HEK293T (cell line): ENCODE measurements at places on chromosomes 5 and 9.

- no peak for DNase-seq
Observed at GRCh38 chr5:1732945-1733344, 66.7 kb downstream of the MRPL36 start.

GRCh38 chr9:89405826-89406225 lies 87.5 kb downstream of the SECISBP2 start:
- DNase-seq, result no peak

- DNase-seq, result no peak
Observed at GRCh38 chr9:134889386-134890154, 9.0 kb downstream of the FCN2 start.

GRCh38 chr9:77756449-77756848 lies 108.3 kb upstream of the GNA14 start:
- no peak for DNase-seq

- no peak for DNase-seq
Observed at GRCh38 chr5:73067213-73067612, 53.2 kb upstream of the TMEM171 start.

DNA sequence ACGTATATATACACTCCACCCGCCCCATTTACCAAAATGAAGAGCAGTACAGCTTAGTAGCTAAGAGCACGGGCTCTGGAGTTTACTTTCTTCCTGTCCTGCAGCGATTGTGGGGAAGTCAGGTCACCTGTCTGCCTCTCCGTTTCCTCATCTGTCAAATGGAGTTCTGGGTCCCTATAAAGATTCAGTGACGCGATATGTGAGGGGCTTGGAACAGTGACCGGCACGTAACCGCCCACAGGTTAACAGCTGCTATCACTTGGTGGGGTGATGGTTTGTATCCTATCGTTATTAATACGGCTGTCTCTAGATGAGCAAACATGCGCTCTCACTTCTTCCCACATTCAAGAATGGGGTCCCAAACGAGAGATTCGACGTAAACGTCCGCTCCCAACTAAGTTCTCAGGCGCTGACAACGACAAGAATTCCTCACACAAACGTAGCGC lies 426 bp downstream of the FAM114A2 start:
- DNase-seq, result peak; percentile 48

- no peak for DNase-seq
Observed at GRCh38 chr5:68000805-68001204, 214.8 kb upstream of the PIK3R1 start.

DNA sequence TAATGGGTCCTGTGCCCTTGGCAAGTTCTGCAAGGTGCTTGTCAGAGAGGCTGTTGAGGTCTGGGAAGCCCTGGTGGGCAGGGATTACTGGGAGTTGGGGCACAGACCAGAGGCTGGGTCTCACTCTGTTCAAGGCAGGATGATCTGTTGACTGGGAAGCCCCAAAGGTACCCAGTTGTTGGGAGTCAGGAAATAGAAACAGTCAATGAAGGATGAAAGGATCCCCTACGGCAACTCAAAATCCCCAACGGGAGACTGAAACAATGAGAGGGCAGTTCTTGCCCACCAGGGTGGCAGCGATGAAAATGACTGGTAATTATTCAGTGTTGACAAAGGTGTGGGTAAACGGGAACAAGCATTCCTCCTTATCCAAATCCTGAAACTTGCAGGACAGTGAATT lies 31.2 kb downstream of the BNIP1 start:
- no peak for DNase-seq

DNA sequence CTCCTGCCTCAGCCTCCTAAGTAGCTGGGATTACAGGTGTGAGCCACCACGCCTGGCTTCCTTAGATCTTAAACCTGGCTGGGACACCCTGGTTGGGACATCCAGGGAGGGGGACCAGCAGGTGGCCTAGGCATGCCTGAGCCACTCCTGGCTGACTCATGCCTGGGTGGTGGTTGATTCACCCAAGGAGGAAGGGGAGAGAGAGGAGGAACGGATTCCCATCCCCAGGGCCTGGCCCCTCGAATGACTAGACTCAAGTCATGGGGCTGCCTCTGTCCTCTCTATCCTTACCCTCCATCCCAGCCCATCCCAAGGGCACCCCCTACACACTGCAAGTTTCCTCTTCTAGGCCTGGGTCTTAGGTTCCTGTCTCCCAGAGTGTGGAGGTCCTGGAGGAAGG lies 12.7 kb downstream of the EEIG1 start:
- DNase-seq, result no peak

- no peak for DNase-seq
Observed at GRCh38 chr5:74546796-74547195, 93.7 kb downstream of the ENC1 start.

DNA sequence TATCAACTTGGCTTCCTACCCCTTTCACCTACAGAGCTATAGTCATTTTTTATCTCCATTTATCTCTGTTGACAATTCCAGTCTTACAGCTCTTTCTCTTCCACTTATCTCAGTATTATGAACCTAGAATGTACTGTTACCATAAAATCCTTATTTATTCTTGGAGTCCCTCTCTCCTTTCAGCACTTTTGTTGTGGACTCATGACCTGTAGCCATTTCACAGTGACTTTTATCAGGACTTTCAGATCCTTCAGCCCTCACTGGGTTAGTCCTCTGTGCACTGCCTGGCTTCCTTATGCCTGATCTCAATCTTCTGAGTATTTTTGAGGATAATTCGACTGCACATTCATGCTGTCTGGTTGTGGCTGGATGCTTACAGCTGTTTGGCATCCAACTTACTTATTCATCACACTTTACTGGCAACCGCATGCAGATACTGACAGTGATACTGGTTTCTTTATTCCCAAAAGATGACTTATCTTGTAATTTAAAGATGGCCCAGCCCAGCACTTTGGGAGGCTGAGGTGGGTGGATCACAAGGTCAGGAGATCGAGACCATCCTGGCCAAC lies 293.3 kb downstream of the MAN2A1 start:
- no peak for DNase-seq

DNA sequence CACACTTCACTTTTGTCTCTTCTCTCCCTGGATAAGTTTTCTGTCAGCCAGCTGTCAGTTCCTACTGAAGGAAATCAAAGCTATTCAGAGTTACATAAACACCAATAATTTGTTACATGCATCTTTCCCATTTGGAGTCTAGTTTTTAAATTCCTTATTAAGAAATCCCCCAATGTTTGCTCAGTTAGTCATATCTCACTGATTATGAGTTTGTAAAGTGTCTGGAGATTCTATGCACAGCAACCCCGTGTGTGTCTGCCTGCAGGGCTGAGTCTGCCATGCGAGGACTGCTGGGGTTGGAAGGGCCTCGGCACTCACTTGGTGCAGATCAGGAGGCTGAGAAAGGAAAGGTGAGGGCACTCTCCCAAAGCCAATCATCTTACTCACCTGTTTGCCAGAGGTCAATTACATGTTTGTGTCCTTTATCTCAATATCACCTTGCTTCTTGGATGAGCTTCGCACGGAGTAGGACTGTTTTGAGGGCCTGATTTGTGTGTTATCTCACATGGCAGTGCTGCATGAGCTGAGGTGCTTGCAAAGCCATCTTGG lies 3.3 kb downstream of the ANKRD34B start:
- DNase-seq, result no peak

- no peak for DNase-seq
Observed at GRCh38 chr5:8943301-8943700, 602.6 kb downstream of the SEMA5A start.

- DNase-seq, result no peak
Observed at GRCh38 chr9:69264526-69264925, 60.5 kb upstream of the ENTREP1 start.

DNA sequence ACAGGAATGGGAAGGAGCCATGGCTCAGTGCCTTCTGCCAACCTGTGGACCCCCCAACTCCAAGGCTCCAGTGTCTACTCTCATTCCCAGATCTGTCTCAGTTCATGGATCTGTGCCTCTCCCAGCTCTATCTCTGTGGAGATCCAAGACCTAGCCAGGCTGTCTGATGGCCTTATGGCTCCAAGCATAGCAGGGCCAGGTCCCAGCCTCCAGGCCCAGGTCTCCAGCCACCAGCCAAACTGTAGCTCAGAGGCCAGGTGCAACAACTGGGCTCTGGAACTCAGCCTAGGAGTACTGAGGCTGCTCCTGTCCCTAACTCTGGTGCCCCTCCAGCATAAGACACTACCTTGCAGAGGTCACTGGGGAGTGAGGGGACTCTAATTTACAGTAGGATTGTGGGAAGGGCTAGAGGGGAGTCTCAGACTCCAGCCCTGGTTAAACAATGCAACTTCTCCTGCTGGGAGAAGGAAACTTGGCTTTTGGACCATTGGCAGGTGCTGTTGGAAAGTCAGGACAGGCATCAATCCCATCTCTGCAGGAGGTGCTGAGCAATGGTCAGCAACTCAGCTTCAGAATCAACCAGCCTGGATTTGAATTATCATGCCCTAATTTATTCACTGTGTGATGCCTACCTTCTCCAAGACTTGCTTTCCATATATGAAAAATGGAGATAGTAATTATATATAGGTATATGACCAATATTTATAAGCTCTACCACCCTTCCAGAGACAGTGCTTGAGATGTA lies 63.0 kb downstream of the PCDH1 start:
- DNase-seq, result no peak

GRCh38 chr9:88198341-88198807 lies 60.1 kb upstream of the SPATA31C2 start:
- DNase-seq, result no peak

DNA sequence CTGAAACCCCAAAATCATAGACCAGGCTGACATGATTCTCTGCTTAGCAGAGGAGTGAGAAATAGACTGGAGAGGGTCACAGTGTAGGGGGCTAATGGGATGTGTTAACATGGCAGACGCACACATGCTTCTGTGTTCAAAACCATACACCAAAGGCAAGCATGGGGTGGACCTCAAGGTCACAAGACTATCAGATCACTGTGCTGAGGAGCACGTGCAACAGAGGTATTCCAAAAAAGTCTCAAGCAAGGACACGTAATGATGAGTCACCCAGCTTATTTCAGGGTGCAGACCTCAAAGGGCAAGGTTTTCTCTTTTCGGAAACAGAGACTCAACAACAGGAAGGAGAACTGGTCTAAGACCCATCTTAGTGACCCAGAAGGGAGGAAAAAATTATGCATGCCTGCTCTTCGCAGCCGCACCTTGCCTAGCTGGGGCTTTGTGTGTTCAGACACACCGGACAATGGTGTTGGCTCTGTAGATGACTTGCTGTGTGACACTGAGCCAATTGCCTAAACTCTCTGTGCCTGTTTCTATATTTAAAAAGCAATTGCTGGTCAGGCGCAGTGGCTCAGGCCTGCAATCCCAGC lies 20.3 kb downstream of the WHRN start:
- no peak for DNase-seq

DNA sequence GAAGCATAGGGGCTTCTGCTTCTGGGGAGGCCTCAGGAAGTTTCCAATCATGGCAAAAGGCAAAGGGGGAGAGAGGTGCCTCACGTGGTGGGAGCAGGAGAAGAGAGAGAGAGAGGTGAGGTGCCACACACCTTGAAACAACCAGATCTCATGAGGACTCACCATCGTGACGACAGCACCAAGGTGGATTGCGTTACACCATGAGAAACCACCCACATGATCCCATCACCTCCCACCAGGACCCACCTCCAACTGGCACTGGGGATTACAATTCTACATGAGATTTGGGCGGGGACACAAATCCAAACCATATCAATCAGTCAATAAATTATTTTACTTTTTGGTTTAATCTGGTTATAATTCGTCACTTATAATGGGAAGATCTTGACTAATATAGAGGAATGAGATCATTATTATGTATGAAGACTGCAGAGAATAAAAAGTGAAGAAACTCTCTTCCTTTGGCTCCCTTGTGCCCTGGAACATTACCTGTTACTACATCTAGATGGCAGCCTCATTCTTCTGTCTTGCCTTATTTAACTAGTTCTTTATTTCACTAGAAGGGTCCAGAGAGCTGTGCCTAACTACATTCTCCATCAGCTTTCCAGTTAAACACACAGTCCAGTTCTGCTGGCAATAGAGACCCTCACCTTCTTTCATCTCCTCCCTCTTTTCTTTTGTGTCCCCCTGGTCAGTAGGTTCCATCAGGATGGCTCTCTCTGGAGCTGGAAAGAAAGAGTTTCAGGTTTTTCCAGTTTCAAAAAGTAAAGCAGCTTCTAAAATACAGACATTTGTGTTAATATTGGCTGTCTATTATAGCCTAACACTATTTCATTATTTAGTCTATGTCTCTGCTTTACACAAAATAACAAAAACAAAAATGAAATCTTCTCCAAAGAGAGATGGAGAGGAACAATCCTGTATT lies 21.7 kb upstream of the SPINK7 start:
- peak; percentile 10 for DNase-seq

DNA sequence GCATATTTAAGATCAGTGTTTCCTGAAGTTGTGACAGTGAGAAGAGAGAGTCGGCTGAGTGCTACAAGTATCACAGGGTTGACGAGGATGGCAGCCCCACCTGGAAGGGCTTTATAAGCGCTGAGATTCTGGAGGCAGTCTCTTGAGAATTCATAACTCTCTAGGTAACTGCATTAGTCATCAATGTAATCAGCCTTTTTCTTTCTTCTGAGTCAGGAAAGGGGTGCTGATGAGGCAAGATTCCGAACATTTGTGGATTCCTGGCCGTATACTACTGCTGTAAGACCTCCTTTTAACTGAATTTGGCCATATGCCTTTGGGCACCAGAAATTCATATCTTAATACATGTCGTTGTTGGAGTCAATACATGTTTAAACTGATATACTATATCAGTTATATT lies 6.6 kb upstream of the RNF20 start:
- no peak for DNase-seq

DNA sequence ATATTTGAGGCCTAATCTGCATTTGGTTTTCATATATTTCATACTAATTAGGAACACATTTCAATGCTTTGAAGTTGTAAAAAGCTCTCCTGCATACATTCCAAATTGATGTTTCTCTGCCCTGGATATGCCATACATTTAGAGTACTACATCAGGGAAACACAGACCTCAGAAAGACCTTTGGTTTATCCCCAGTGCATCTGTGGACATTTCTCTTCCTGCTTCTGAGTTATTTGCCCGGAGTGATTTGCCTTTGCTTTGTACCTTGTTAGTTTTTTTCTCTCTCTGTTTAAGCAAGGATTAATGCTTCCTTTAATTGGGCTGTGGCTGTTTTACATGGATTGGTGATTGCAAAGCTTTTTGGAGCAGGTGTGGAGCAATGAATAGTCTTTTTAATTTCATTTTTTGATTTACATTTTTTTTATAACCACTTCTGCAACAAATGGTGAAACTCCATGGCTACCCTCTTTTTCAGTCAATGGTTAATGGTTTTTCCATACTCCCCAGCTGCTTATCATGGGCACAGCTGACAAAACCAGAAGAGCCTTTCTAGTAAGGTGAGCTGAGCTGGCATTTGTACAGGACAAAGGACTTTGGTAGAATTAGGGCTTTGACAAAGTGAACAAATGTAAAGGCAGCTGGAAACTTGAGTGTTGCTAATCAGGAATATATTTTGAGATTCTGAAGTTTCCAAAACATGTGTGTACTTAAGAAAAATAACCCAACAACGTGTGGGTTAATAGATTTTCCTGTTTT lies 54.2 kb downstream of the ZSWIM6 start:
- DNase-seq, result no peak

- DNase-seq, result no peak
Observed at GRCh38 chr5:176486189-176486757, 38.1 kb downstream of the FAF2 start.

DNA sequence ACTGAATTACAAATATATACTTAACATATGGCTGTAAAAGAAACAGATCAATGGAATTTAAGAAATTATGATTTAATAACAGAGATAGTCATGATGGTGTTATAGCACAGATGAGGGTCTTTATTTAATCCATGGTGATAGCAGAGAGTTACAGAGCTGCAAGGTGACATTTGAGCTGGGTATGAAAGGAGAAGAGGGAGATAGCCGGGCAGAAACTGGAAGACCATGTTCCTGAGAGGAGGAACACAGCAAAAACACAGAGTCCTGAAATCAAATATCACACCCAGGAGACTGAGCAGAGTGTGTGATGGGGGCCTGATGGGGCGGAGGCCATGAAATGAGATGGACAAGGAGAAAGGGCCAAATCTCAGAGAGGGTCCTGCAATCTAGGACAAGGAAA lies 163.4 kb downstream of the PJA2 start:
- no peak for DNase-seq
